NCI-H69 (cell line): ENCODE measurements at places on chromosomes 7 and 10.

DNA sequence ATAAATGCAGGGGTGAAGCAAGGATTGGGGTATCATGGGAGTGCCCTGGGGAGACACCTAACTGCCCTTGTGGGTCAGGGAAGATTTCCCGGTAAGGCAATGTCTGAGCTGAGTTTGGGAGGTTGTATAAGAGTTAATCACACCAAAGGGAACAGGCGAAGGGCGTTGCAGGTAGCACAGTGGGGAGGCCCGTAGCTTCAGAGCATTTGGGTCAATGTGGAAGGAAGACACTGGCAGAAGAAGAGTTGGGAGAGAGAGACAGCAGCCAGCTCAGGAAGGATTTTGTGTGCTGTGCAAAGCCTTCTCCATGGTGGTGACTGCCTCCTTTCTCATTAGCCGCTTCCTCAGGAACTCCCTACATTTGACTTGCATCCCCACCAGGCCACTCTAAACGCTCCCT lies 80.8 kb upstream of the LEP start:
- no peak for DNase-seq

GRCh38 chr10:63549810-63550209 lies 28.6 kb downstream of the REEP3 start:
- peak; percentile 1 for DNase-seq

DNA sequence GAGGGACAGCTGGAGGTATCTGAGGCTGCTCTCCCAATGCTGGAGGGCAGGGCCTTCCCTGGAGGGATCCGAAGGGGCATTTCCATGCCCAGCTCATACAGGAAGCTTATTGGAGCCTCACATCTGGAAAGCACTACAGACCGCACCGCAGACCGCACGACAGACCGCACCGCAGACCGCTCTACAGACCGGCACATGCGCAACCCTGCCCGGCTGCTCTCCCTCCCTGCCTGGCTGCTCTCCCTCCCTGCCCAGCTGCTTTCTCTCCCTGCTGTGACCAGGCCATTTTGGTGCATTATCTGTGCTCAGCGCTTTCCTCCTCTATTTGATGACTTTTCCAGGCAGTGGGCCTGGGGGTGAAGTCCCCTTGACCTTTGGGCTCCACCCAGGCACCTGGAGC lies 39.6 kb upstream of the EN2 start:
- DNase-seq = no peak

DNA sequence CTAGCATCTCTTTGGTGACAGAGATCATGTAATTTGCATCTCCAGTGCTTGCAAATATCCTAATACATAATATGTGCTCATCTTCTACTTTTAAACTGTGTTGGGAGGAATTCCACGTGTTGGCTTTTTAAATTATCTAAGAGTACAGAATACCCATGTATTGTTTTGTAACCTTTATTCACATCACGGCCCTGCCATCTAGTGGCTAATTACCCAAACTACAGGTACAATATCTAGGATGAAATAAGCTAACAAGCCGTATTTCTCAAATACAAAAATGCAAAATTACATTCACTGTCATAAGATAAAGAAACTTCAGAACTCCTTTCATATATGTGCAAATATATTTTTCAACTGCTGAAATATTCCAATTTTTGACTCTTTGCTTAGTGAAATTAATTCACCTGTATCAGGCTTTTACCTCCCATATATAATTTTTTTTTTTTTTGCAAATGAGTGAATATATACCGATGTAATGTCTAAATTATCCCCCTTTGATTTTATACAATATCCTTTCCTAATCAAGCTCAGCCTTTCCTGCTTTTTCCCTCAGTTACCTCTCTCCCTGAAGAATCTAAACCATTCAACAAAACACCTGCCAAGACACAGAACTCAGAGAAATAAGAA lies 30.3 kb upstream of the LSM8 start:
- DNase-seq = peak; percentile 57

DNA sequence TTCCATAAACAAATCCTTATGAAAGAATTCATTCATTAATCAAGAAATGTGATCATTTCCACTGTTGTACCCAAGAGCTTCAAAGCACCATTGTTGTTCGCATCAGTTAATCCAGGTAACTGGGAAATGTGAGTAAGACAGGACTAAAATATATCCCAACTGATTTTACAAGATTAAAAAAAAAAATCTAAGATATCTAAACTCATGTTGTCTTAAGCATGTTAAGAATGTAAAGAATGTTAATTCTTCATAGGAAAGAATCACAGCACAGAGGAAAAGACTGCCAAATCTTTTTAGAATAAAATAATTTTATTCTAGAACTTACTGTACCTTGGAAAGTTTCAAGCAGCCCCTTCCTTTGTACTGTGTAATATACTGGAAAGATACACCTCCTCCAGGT lies 16.4 kb downstream of the FZD1 start:
- DNase-seq = no peak

- DNase-seq = no peak
These were observed 110.3 kb downstream of the TRRAP start for GRCh38 chr7:98988641-98989040.

DNA sequence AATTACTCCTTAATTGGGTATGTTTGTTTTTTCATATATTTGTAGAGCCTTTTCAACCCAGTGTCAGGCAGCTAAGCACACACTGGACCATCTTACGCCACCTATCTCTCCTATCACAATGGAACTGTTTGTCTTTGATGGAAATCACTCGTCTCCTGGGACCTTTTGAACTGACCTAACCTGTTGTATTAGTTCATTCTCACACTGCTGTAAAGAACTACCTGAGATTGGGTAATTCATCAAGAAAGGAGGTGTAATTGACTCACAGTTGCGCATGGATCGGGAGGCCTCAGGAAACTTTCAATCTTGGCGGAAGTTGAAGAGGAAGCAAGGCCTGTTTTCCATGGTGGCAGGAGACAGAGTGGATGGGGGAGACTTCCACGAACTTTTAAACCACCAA lies 182.0 kb downstream of the TCERG1L start:
- DNase-seq = peak; percentile 2

GRCh38 chr10:122689146-122689820 lies 10.4 kb downstream of the C10orf120 start:
- DNase-seq = no peak

- peak; percentile 68 for DNase-seq
These were observed 766 bp downstream of the BAMBI start for GRCh38 chr10:28677888-28678686.

DNA sequence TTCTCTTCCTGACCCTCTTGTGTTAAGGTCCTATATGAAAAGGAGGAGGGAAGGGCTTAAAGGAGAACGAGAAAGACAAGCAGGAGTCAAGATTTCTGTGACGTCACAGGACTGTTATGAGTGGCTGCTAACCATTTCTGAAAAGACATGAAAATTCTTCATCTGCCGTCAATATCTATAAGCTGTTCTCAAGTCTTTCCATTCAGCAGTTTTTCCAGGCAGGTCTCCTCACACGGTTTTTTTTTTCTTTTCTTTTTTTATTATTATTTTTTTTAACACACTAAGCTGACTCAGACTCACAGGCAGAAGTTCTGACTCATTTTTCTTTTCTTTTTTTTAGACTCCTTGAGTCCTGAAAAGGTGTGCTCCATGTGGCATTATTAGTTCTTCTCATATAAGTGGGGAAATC lies 72.0 kb downstream of the DGKI start:
- no peak for DNase-seq

DNA sequence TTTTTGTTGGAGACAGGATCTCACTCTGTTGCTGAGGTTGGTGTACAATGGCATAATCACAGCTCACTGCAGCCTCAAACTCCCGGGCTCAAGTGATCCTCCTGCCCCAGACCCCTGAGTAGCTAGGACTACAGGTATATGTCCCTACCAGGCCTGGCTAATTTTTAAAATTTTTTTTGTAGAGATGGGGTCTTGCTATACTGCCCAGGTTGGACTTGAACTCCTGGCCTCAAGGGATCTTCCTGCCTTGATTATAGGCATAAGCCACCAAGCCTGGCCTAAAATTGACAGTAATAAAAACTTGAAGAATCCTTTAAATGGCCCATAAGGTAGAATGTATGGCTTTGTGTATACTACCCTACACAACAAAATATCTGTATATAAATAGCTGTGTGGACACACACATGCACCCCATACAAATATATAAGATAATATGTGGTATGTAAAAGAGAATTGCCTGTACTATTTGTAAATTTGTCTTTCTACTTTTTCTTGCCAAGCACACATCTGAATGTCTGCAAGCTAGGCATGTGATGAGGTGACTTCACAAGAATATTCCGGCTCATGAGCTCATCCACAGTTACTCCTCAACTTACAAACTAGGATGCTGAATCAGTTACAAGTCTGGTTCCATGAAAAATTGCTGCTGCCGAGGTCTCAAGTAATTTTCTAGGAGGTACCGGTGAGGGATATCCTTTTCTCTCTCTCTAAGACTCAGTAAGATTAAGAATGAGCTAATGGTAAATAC lies 26.6 kb downstream of the POLR3A start:
- no peak for DNase-seq

GRCh38 chr10:122086416-122087240 lies 97.7 kb downstream of the TACC2 start:
- no peak for DNase-seq

DNA sequence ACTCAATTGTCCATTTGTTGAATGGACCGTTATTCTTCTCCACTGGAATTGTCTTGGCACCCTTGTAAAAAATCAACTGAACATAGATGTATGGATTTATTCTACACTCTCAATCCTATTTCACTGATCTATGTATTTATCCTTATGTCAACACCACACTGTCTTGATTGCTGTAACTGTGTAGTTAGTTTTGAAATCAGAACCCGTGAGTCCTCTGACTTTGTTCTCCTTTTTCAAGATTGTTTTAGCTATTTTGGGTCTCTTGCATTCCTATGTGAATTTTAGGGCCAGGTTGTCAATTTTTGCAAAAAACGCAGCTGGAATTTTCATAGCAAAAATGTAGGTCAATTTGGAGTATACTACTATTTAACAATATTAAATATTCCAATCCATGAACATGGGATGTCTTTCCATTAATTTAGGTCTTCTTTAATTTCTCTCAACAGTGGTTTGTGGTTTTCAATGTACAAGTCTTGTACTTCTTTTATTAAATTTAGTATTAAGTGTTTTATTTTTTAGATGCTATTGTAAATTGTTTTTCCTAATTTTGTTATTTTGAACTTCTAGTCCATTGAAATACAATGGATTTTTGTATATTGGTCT lies 10.0 kb downstream of the CAMK2B start:
- no peak for DNase-seq

GRCh38 chr7:45924283-45924682 lies 3.2 kb upstream of the IGFBP3 start:
- no peak for DNase-seq

GRCh38 chr10:36778651-36779050 lies 346.7 kb upstream of the ANKRD30A start:
- no peak for DNase-seq

DNA sequence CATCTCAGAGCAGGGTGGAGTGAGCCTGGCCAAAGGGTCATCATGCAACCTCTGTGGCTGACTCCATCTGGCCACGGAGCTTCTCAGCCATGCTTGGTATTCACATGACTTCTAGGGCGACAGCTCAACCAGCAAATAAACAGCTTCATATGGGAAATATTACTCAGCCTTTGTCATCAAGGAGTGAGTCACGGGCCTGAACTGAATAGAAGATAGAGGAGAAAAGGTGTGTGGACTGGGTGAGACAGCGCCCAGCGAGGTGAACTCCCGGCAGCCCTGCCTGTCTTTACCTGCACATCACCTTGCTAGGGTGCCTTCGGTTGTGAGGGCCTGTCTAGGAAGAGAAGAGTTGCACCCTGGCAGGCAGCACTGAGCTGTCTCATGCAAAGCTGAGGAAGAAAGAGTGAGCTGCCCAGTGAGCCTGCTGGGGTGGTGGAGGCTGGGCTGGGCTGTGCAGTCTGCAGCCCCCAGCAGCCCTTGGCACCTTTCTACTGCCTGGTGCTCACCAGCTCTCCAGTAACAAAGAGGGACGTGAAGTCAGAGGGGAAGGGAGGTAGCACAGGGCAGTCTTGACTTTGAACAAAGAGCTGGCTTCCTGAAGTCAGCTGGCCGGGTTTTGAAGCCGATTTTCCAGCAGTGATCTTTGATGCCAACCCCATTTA lies 114.2 kb downstream of the EGFR start:
- no peak for DNase-seq

- peak; percentile 22 for DNase-seq
These were observed 25.1 kb downstream of the UPP1 start for GRCh38 chr7:48114115-48114514.

DNA sequence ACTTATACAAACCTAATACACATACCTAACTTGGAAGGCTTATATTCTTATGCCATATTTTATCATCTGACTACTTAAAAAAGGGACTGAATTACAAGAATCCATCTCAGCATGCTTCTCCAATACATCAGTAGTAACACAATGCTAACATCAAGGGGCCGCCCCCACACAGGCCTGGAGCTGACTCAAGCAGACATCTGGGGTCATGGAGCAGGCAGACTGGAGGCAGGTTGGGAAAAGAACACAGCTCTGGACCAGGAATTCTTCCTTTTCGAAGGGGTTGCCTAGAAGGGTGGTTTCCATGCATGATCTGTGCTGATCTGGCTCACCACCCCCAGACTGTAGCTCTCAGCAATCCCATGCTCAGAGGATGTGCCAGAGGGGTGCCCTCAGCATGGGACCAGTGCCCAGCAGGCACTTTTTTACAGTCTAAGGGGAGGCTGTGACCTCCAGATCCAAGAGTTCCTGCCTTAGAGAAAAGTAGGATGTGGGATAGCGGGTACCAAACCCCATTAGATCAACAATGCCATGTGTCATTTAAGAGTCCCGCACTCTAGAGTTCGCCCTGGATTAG lies 26.1 kb upstream of the DUSP5 start:
- DNase-seq = no peak

- DNase-seq = no peak
These were observed 22.1 kb upstream of the STK17A start for GRCh38 chr7:43560742-43561330.

- peak; percentile 63 for DNase-seq
These were observed 8.4 kb downstream of the OSBPL3 start for GRCh38 chr7:24971333-24972165.

DNA sequence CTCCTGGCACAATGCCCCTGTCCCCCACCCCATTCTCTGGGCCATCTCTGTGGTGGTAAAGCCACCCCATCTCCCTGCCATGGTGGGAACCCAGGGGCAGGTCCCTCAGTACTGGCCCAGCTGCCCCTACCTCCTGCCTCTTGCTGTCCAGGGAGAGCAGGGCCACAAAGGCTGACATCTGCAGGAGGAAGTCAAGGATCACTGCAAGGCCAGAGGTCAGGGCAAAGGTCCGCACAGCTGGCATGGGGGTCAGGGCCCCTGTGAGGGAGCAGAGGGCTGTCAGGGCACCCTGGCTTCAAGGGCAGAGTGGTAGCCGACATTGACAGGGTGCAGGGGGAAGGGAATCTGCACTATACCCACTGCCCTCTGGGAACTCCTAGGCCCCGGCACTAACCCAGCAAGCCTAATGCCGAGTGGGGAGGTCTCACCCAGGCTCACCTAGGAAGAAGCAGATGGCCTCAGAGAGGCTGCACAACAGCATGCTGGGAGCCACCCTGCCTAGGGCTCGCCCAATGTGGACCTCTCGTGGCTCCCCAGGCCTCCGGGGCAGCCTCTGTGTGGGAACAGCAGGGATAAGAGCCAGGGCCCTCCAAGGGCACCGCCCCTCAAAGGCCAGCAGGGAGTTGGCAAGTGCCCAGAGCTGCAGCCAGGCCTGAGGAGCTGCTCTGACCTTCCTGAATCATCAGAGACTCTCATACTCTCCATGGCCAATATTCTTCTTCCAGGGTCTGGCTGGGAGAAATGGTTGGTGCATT lies 7.7 kb downstream of the NPC1L1 start:
- peak; percentile 66 for DNase-seq
